ENCODE measurements at places on chromosomes 16 and 17. TPM values are rescaled to one million over a fixed set of nuclear protein-coding genes. Genes with fewer than 3 reads are reported as not detected.

DNA sequence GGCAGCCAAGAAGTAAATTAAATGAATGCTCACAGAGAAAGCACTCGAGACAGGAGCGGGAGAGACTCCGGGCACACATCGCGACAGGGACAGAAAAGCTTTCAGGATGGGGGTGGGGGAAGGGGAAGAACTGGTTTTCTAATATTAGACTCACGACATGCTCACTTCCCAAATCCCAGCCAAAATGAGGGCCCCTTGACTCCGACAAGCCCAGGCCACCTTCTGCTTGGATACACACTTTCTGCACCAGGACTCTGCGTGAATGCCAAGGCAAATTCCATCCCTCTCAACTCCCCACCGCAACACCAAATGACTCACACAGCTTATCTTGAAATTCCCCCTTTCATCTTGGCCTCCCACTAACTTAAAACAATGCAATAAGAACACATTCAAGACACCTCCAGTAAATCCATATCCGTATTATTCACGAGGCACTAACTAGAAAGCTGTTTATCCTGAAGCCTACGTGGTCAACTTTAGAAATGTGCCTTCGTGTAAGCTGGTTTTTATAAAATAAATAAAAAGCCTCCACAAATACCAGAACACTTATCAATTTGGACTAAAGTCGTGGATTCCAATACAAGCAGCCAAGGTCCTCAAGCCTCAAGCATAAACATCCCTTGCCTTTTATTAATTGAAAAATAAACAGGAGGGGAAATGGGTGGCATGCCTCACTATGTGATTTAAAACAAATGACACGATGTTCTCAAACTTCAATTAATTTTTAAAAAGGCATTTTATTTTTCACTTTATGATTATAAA, 46.1 kb downstream of the NXN start:
- no peak for DNase-seq

MPV17L gene
- 7.2 TPM for total RNA-seq

DNA sequence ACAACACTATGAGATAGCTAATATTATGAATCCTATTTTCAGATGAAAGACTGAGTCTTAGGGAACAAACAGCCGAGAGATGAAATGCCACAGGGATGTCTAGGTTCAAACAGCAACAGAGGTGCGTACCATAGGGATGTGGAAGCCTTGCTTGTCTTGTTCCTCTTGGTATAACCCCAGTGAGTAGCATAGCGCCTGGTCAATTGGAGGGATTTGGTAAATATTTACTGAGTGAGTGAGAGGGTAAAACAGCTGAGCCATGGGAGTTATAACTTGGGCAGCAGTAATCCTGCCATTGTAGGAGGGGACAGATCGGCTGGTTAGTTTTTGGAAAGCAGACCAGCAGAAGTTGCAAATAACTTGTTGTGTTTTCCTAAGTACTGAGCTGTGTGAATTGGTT, 80.2 kb downstream of the WWOX start:
- DNase-seq = no peak

ZNF213 gene
- total RNA-seq = 10.2 TPM

DNA sequence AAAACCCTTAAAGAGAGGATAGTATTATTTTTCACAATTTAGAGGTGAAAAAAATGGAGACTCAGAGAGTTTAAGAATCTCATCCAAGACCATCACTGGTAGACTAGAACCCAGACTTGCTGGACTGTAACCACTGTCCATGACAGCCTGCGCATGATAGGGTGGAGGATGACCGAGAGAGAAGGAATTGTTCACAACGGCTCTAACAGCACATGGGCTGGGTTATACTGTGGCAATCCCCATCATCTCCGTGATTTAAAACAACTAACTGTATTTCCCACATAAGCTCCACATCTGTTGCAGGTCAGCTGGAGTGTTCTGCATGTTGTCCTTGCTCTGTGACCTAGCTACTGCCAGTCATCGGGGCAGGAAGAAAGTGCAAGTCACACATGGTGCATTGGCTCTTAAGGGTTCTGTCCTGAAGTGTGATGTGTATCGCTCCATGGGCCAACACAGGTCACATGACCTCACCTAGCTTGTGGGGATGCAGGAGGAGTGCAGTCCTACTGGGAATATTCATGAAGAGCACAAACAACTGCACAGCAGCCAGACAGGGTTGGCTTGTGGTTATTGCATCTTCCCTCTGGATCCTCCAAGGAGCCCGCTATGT, 131.2 kb upstream of the MPHOSPH6 start:
- DNase-seq = no peak

GRCh38 chr17:80937462-80938381, 53.9 kb upstream of the CHMP6 start:
- DNase-seq = peak; percentile 77

GRCh38 chr17:28735242-28735722, 6.7 kb downstream of the NEK8 start:
- no peak for DNase-seq

DNA sequence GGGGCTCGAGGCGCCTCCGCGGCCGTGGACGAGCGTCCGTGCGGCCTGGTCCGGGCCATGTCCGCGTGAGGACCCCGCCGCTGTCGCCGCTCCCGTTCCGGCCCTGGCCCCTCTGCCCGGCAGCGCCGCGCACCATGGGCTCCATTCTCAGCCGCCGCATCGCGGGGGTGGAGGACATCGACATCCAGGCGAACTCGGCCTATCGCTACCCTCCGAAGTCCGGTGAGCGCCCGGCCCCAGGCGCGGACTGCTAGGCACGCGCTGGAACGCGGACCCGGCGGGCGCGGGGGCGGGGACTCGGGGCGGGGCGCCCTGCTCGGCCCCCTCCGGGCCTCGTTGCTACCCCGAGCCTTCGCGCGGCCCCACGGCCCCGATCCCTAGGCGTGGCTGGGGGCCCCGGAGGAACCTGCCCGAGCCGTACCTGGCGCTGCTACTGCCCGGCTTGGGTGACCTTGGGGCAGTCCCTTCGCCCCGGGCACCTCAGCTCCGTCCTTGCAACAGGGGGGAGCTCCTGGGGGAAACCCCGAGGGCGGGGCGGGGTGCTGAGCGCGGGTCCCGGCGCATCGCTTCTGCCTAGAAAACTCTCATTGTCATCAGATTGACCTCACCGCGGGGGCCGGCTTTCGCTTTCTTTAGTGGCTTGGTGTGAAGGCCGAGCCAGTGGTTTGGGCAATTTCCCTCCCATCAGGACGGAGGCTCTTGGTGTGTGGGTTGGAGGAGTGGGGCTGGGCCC, 367 bp downstream of the MGRN1 start:
- DNase-seq = peak; percentile 94

HOXB4 gene
- total RNA-seq = 5.0 TPM

PIPOX gene
- total RNA-seq = 1.2 TPM

DNA sequence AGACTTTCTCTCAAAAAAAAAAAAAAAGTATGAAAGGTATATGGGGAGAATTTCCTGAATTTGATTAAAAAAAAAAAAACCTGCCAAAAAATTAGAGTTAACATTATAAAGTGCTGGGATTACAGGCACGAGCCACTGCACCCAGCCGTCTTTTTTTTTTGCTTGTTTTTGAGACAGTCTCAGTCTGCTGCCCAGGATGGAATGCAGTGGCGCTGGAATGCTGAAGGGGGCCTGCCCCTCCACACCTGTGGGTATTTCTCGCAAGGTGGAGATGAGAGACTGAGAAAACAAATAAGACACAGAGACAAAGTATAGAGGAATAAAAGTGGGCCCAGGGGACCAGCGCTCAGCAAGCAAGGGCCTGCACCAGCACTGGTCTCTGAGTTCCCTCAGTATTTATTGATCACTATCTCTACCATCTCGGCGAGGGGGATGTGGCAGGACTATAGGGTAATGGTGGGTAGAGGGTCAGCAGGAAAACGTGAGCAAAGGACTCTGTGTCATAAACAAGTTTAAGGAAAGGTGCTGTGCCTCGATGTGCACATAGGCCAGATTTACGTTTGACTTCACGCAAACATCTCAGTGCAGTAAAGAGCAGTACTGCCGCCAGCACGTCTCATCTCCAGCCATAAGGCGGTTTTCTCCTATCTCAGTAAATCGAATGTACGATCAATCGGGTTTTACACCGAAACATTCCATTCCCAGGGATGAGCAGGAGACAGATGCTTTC, 117.2 kb downstream of the GOSR1 start:
- DNase-seq = no peak

DNA sequence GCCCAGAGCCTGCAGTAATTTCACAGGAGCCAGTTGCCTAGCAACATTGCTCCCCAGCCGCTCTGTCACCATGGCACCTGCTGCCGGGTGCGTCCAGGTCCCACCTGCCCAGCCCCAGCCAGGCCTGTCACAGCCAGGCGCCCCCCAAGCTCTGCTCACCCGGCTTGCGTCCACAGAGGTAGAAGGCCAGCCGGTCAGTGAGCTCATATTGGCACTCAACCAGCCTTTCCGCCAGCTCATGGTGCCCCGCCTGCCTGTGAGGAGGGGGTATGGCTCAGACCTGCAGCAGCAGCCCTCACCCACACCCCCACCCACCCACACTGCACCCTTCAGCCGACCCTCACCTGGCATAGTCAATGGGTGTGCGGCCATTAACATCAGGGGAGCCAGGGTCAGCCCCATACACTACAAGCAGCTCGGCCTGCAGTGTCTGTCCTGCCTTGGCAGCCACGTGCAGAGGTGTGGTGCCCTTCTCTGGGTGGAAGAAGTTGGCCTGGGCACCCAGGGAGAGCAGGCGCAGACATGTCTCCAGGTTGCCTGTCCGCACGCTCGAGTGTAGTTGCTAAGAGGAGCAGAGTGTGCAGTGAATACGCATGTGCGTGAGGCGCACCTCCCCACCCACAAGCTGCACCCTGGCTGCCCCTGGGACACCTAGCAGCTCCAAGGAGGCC, 7.7 kb downstream of the GIT1 start:
- DNase-seq = no peak
